ENCODE measurements at places on chromosomes 2 and 18.

- DNase-seq, result no peak
Measured at GRCh38 chr18:53451902-53452301, 772.6 kb downstream of the MBD2 start.

DNA sequence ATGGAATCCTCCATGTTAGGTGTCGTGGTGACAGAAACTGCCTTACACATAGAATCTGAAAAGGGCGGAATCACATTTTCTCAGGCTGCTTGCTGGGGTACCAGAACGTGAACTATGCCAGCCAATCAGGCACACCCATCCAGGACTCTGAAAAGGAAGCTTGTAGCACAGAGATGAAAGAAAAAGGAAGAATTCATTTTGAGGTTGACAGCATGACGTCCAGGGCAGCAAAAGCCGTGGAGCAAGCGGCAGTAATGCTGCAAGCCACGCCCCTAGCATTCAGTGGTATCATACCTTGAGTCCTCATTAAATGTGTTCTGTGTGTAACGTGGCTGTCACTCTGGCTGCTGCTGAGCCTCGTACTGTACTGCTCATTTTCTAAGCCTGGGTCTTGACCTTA is 304.0 kb downstream of the DYSF start:
- DNase-seq, result no peak

GRCh38 chr2:120167272-120167671 is 55.9 kb downstream of the TMEM185B start:
- no peak for DNase-seq

- DNase-seq, result no peak
Measured at GRCh38 chr2:171478345-171478744, 43.9 kb upstream of the CYBRD1 start.

GRCh38 chr18:8264861-8265411 is 344.3 kb upstream of the RAB12 start:
- no peak for DNase-seq

DNA sequence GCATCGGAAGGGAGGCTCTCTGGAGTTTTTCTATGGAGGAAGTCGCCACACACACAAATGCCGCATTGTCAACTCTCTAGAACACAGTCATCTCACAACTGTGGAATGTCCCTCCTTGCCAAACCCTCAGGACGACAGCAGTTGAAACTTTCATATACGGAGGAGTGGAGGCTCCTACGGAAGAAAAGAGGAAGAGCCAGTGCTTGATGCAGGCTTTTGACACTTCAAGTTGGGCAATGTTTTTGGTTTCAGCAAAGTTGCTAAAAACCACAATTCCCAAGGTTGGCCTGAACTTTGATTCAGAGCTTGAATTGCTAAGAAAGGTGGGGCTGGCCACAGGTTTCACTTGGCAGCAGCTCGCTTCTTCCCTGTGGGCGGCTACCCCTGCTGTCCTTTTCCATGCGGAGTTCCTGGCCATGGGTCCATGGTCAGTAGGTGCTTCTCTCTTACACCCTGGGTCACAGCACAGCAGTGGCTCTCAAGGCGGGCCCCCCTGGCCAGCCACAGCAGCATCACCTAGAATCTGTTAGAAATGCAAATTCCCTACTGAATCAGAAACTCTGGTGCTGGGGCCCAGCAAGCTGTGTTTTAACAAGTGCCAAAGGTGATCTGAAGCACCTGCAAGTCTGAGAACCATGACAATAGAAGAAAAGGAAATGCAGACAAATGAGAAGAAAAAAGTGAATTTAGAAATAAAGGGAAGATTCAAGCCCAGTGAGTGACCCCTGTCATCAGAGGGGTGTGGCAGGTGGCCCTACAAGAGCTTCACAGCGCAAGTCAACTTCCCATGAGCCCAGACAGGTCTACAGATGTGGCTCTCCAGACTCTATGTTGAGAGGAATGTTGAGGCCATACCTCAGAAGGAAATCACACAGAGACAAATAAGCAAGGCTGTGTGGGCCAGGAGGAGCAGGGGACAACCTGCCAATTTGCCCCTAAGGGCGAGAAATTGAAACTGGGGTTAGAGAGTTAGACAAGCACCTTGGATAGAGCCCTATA is 856.4 kb downstream of the RNF144A start:
- DNase-seq, result no peak

DNA sequence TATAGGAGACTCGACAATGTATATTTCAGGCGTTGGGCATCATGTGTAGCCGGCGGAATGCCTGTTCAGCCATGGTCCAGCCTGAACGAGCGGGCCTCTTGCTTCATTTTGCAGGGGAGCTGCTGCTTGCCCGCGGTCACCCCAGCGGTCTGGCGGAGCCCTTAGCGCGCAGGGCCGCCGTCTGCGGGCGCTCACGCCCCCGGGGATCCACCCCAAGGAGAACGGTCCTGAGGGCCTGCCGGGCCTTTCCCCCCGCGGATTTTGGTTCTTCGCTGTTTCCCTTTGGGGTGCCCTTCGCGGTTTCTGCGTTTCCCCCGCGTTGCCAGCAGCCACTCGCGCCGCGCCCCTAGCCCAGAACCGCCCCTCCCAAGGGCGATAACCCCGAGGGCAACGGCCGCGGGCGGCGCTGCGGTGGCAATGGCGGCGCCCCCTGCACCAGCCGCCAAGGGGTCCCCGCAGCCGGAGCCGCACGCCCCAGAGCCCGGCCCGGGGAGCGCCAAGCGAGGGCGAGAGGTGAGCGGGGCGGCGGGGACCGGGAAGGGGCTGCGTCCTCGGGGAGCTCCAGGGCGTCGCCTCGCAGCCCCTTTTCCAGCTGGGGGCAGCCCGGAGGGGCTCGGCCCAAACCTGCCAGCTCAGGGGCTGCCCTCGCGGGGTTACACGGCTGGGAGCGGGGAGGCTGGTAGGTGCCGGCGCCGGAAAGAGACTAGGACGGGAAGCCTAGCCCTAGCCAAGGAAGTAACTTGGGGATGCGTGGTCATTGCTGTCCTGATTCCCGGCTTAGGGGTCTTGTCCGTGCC is at the start of gene MFSD2B:
Gene MFSD2B, plus strand, starts transcription at position 406 of the 797 bp plus-strand sequence. Its CDS starts 12 bp downstream, at position 418.
- no peak for DNase-seq

- no peak for DNase-seq
Measured at GRCh38 chr2:99476629-99477028, 13.2 kb downstream of the REV1 start.

GRCh38 chr2:119156891-119157773 is 1.4 kb downstream of the C1QL2 start:
- DNase-seq, result no peak

GRCh38 chr18:31954349-31954748 is 11.4 kb upstream of the TRAPPC8 start:
- no peak for DNase-seq

DNA sequence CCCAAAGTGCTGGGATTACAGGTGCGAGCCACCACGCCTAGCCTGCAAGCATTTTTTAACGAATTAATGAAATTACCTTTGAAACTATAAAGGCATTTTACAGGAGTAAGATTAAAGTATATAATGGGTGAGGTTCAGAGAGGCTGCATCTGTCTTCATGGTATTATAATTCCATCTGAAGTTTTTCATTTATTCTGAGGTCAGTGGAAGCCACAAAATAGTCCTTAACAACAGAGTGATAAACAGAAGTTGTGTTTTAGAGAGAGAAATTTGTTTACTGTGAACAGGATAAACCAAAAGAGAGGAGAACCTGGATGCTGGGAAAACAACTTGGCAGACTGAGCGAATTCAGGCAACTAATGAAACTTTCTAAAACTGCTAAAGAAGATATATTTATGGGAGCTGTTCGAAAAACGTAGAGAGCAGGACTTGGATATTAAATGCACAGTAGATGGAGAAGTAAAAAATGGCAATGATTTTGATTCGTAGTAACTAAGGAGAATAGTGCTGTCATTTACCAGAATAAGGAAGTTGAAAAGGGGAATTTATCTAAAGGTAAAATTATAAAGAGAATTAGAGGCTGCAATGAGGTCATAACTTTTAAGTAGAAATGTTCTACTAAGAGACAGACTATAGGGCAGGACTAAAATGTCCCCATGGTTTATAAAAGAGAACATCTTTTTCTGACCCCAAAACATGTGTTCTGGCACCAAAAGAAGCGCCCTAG is 37.9 kb upstream of the ITGA4 start:
- DNase-seq, result no peak

GRCh38 chr18:46759890-46760289 is 3.0 kb upstream of the ST8SIA5 start:
- no peak for DNase-seq

DNA sequence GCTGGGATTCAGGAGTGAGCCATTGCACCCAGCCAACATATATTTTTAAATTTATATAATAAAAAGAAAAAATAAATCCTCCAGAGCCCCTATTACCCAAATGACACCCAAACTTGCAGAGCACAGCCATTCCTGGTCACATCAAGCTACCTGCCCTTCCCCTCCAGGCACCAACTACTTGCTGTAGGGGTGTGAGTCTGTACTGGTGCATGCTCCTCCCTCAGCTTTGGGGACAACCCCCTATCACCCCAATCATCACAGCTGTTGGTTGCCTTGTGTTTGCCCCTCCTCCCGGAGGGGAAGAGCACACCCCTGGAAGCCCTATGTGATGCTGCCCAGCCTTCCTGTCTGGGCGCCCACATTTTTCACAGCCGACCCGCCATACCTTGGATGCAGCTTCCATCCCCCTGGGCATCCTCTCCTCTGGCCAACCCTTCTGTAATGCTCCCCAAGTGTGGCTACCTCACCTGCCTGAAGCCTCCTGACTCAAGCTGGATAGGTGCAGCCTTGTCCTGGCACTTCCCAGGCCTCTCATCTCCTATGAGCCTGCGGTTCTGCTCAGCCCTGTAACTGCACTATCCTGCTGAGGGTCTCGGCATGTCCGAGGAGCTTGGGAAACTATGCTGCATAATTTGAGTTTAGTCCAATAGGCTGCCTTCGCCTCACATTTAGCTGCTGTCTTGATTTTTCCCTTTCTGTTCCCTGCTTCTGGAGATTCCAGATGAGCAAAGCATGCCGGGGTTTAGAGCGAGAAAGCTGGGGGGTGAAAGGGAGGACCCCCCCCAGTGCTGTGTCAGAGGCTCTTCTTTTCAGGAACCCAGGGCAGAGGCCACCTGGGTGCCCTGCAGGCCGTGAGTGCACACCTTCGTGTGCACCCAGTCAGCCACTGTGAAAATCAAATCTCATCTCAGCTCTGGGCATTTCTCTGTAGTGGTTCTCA is 27.2 kb downstream of the CHST10 start:
- no peak for DNase-seq

GRCh38 chr2:147479358-147479757 is 365.5 kb upstream of the ACVR2A start:
- no peak for DNase-seq

DNA sequence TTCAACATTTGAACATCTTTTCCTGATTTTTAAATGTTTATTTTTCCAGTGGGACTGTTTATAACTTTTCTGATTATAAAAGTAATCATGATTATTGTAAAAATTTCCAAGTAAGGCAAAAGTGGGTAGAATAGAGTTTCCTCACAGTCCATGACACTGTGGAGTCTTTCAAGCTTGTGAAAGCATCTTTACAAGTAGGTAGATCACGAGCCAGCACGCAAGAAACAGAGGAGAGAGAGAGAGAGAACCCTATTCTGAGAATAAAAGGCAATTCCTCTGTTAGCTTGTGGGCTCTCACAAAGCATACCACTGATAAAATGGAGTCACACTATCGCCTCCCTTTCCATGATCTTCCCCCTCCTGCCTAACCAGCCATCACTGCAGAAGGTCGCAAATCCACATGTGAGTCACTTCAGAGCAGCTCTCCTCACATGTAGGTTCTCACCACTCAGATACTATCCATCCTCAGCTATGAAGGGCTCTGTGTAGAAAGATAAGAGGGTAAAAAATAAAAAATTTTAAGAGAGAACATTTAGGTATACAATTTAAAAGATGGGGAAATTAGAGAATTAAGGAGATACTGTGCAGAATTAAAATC is 40.3 kb downstream of the AAK1 start:
- DNase-seq, result no peak

- no peak for DNase-seq
Measured at GRCh38 chr18:24136967-24137373, 1.9 kb upstream of the CABYR start.

DNA sequence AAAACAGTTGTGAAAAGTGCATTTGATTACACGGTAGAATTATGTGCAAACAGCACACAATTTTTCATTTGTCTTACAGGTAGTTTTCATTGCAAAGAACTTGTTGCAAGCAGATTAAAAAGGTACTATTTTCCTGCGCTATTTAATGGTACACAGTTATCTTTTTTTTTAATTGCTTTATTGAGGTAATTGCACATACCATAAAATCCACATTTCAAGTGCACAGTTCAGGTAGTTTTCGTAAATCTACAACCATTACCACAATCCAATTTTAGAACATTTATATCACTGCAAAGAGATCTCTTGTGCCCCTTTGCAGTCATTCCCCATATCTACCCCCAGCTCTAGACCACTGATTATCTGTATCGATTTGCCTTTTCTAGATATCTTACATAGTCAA is 2.6 kb upstream of the GALNT1 start:
- no peak for DNase-seq

DNA sequence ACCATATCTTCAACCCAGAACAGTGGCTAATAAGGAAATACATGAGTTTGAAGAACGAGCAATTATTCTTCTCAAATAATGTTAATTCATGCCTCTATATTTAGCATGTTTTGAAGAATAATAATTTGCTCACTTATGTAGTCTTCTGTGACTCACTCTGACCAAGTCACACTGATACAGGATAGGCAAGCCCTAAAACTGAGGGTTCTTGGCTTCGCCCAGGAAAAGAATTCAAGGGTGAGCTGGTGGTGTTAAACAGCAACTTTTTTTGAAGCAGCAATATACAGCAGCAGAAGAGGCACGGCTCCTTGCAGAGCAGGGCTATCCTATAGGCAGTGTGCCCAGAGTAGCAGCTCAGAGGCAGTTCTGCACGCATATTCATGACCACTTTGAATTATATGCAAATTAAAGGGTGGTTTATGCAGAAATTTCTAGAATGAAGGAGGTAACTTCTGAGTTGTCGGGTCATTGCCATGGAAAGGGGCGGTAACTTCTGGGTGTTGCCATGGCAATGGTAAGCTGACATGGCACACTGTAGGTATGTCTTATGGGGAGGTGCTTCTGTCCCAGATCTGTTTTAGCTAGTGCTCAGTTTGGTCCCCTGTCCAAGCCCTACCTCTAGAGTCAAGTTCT is 200.6 kb downstream of the RND3 start:
- no peak for DNase-seq

- no peak for DNase-seq
Measured at GRCh38 chr2:238569507-238570195, 142.9 kb downstream of the ASB1 start.

- no peak for DNase-seq
Measured at GRCh38 chr2:14778015-14778414, 145.5 kb downstream of the LRATD1 start.

DNA sequence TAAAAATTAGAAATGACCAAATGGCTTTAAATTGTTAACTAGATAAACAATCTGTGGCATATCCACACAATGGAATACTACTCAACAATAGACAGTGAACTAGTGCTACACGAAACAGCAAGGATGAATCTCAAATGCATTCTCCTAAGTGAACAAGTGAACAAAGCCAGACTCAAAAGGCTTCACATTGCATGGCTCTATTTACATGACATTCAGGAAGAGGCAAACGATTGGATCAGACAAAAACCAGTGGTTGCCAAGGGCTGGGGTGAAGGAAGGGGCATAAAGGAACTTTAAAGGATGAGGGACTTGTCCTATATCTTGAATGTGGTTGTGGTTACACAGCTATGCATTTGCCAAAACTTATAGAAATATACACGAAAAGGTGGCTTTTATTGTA is 184.3 kb downstream of the RPIA start:
- no peak for DNase-seq

GRCh38 chr2:40642237-40642636 is 190.3 kb upstream of the SLC8A1 start:
- DNase-seq, result no peak

- DNase-seq, result no peak
Measured at GRCh38 chr18:741931-742512, 29.6 kb upstream of the ENOSF1 start.

GRCh38 chr18:51668101-51668500 is 470.6 kb upstream of the MEX3C start:
- peak; percentile 32 for DNase-seq

- peak; percentile 88 for DNase-seq
Measured at GRCh38 chr2:171523088-171524017, 1.1 kb downstream of the CYBRD1 start.
